ENCODE measurements at places on chromosomes 7 and 10. TPM values are rescaled to one million over a fixed set of nuclear protein-coding genes. Genes with fewer than 3 reads are reported as not detected.

Gene MUC12
- total RNA-seq = 1.3 TPM

Gene HSPA14
- total RNA-seq = 22.9 TPM

Gene TSPAN15
- 137 TPM for total RNA-seq

Gene TWNK
- 14.7 TPM for total RNA-seq

Gene NEBL
- 12.7 TPM for total RNA-seq

Gene HOXA13
- total RNA-seq = 1.6 TPM

Gene FAM180A
- not detected for total RNA-seq

Measured in Calu3 (cell line).